ENCODE measurements at places on chromosomes 1 and 21. TPM values are rescaled to one million over a fixed set of nuclear protein-coding genes. Genes with fewer than 3 reads are reported as not detected.

Gene IRF6
- total RNA-seq = 81.8 TPM

Gene CHODL
- 1.0 TPM for total RNA-seq

Gene COL11A1
- 0.88 TPM for total RNA-seq

Gene CLEC20A
- total RNA-seq = not detected

Gene ELAPOR1
- total RNA-seq = 202 TPM

Gene OR10J1
- total RNA-seq = not detected

Gene HSPG2
- 48.3 TPM for total RNA-seq

Gene BATF3
- total RNA-seq = 7.5 TPM

Gene KRTAP10-11
- total RNA-seq = not detected

Gene RHD
- total RNA-seq = not detected

Gene HEYL
- 5.2 TPM for total RNA-seq

Gene DLGAP3
- 0.15 TPM for total RNA-seq

Gene KCNJ6
- total RNA-seq = not detected

Gene CADM3
- 5.2 TPM for total RNA-seq

Gene OR14A2
- total RNA-seq = not detected

Gene PM20D1
- total RNA-seq = 0.16 TPM

Gene COL24A1
- total RNA-seq = 1.3 TPM

Gene ADAMTS1
- total RNA-seq = 198 TPM

Gene KCNK2
- total RNA-seq = 12.1 TPM

Gene SLC16A1
- 15.4 TPM for total RNA-seq

Gene CRP
- total RNA-seq = 0.48 TPM

Gene OLFML2B
- 9.6 TPM for total RNA-seq

Gene KCNN3
- total RNA-seq = 0.96 TPM

Gene AGT
- 8.2 TPM for total RNA-seq

Gene HORMAD1
- 0.66 TPM for total RNA-seq

Measured in breast epithelium (tissue), 4 donors.